ENCODE measurements at places on chromosomes 13 and 19.

DNA sequence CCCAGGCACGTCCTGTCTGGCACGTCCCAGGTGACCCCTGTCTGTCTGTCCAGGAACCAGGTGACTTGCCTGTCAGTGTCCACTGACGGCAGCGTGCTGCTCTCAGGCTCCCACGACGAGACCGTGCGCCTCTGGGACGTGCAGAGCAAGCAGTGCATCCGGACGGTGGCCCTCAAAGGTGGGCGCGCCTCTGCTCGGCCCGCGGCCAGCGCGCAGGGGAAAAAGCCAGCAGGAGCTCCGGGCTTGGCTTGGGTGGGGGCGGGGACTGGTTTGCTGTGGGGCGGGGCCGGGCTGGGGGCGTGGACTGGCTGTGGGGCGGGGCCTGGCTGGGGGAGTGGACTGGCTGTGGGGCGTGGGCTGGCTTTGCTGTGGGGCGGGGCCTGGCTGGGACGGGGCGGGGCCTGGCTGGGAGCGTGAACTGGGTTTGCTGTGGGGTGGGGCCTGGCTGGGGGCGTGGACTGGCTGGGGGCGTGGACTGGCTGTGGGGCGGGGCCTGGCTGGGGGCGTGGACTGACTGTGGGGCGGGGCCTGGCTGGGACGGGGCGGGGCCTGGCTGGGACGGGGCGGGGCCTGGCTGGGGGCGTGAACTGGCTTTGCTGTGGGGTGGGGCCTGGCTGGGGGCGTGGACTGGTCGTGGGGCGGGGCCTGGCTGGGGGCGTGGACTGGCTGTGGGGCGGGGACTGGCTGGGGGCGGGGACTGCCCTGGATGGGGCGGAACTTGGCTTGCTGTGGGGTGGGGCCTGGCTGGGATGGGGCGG, 7.2 kb downstream of the WDR18 start:
- peak; percentile 89 for DNase-seq

DNA sequence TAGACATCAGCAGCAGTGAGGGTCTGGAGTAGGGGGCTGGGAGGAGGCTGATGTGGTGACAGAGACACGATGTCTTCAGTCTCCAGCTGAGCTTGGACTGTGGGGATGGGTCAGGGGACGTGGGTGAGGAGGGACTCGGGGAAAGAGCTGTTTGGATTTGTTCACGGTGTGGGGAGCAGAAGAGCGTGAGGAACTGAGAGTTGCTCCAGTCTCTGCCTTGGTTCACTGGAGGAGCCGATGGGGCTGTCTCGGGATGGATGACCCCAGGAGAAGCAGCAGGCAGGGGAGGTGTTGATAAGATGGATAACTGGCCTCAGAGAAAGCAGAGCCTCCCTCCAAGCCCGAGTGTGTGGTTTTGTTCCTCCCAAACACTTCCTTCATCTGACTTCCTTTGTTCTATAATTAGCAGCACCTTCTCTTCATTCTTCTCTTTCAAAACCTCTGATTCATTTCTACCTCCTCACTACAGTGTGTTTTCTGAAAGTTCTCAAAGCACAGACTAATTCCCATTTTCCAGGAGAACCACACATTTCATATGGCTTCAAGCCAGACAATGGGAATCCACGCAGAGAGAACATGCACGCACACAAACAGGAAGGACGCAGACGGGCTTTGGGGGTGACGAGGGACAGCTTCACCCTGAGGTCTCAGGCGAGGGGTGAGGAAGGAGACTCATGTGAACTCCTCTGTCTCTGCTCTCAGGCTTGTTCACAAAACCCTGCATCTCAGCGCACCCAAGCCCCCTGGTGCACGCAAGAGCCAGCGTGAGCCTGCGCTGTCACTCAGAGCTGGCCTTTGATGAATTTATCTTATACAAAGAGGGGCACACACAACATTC, 18.6 kb downstream of the LAIR2 start:
- no peak for DNase-seq

DNA sequence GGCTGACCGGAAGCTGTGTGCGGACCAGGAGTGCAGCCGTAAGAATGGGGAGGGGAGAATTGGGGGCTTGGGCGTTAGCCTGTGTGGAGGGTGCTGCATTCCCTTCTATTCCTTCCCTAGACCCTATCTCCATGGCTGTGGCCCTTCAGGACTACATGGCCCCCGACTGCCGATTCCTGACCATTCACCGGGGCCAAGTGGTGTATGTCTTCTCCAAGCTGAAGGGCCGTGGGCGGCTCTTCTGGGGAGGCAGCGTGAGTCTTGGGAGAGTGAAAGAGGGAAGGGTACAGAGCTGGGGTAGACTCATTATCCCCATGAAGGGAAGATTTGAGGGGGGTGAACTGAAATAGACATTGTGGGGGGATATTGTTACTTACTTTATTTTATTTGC, 306 bp downstream of the MIA start:
- no peak for DNase-seq

DNA sequence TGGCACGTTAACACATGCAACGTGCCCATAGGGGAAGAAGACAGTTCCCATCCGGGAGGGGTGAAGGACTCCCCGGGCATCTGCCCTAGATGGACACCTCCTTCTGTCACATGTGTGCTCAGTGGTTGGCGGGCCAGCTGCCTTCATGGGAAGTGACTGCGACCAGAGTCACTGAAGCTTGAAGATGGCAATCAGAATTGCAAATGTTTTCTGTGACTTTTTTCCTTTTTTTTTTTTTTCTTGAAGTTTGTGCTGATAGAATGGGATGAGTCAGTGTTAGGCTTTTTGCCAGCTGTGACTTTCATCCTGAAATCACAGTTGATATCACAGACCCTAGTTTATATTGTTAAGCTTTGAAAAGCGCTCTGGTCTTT, 109.2 kb upstream of the MCF2L start:
- DNase-seq = no peak

DNA sequence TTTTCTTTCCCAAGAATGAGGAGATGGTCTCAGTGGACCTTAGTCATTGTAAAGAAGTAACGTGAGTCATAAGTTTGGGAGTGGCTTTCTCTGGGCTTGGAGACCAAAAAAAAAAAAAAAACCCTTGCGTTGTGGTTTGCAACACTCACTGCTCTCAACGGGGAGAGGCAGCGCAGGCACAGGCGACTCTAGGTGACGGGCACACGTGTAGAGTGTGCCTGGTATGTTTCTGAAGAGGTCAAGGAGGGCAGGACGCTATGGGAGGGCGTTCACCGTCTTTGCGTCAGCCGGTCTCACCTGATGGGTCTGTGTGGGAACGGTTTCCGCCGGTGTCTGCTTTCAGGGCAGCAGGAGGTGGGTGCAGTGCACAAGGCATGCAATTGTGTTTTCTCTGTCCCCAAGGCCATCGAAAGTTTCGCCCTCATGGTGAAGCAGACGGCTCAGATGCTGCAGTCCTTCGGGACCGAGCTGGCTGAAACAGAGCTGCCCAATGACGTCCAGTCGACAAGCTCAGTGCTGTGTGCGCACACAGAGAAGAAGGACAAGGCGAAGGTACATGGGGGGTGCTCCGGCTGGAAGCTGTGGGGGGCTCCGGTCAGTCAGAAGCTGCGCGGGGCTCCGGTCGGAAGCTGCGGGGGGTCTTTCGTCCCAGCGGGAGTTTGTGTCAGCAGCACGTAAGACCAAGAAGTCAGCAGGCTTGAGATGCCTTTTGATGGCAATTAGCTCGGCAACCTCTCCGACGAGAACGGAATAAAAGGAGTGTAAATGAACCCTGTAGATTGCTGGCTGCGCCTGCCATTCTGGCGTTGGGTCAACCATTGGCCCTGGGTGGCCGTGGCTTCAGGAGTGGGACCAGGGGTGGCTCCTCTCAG, 40.8 kb upstream of the F7 start:
- no peak for DNase-seq

DNA sequence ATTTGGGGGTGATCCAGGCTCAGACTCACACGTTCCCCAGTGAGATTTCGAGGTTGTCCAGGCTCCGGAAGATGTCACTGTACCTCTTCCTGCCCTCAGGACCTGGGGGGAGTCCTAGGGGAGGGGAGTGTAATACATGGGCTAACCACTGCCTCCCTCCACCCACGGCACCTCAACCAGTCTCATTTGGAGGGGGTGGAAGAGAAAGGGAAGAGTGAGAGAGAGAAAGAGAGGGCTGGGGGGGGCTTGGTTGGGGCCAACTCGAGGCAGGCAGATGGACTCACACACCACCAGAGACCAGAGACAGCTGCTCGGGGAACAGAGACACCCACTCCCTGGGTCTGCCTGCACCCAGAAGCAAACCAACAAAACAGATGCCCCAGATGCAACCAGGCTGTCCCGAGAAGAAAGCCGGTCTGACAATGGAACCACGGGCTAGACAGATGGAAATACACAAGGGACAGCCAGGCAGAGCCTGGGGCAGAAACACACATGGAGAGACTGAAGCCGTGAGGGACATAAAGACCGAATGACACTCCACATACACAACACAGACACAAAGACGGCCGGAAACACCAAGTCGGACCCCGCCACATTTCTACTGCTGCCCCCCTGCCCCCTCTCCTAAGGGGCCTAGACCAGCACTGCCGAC, 825 bp downstream of the GMIP start:
- DNase-seq = no peak

DNA sequence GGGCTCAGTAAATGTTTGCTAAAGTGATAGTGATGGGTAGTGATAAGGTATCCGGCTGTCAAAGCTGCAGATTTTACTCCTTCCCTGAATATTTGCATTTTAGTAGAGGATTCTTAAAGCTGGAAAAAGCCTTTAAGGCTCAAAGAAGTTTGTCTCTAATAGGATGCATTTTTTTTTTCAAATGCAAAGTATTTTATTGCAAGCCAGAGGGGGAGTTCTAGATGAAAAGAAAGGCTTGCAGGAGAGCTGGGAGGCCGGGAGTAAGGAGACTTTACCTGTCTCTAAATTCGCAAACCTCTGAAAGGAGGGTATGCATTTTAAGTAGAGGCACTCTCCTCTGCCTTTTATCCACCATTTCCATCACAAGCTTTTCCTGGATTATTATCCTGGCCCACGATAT, 100.7 kb upstream of the FNDC3A start:
- no peak for DNase-seq

DNA sequence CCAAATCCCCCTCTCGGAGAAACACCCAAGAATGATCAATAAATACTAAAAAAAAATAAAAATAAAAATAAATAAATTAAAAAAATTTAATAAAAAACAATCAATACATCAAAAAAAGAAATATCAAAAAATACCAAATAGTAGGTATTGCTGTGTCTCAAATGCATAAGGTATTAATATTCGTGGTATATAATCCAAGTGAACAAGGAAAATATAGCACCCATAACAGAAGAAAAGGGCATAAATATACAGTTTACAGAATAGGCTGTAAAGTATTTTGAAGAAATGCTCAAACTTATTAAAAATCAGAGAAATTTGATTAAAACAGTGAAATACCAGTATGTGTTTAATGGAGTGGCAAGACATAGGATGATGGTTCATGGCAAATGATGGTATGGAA, 7.6 kb upstream of the ZNF227 start:
- no peak for DNase-seq

DNA sequence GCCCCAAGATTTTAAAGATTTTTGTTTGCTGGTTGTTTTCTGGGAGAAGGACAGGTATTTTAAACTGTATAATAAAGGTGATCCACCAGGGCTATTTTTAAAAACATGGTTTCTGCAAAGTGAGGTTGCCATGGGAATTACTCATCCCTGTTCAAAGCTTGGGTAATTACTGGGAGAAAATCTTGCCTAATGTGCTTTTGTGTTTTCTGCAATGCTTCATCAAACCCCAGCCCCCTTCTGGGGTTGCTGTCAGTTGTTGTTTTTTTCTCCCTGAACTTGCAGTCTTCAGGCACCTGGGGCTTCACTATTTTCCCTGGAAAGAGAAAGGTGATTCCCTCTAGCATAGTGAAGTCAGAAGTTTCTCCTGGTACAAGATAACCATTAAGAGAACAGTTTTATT, 277.2 kb downstream of the NALCN start:
- no peak for DNase-seq

- no peak for DNase-seq
Observed at GRCh38 chr19:53864308-53864836, 3.3 kb upstream of the MYADM start.

DNA sequence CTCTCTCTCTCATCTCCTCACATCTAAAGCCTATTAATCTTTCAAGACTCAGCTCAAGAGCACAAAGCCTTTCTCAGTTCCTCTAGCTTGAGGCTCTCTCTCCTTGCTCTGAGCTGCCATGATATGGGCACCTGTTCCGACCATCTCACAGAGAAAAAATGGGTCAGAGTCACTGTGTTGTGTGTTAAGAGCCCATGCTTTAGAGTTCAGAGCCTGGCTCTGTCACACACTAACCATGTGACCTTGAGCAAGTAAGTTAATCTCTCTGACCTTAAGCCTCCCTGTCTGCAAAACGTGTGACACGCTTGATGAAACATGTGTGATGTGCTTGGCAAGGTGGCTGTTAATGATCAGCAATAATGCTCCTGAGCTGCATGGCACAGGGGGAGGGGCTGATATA, 245.2 kb downstream of the DLEU7 start:
- no peak for DNase-seq

DNA sequence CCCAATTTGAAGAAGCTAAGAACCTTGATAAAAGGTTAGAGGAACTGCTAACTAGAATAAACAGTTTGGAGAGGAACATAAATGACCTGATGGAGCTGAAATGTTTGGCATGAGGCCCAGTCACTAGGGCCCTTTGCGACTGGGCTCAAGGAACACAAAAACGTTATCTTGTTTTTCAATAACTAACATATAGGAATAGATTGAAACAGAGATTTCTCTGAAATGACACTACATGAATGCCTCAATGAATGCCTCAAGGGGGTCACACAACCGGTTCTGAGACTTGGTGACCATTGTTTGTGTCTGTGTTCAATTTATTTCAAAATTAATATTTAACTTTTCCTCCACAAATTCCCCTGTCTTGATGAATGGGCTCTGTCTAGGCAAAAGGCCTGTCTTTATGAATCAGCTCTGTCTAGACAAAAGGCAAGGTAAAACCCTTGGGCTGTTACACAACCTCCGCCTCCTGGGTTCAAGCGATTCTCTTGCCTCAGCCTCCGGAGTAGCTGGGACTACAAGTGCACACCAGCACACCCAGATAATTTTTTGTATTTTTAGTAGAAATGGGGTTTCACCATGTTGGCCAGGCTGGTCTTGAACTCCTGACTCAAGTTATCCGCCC, 932 bp upstream of the ZNF486 start:
- no peak for DNase-seq

- peak; percentile 83 for DNase-seq
Observed at GRCh38 chr19:10000171-10000826, 10.0 kb downstream of the COL5A3 start.

DNA sequence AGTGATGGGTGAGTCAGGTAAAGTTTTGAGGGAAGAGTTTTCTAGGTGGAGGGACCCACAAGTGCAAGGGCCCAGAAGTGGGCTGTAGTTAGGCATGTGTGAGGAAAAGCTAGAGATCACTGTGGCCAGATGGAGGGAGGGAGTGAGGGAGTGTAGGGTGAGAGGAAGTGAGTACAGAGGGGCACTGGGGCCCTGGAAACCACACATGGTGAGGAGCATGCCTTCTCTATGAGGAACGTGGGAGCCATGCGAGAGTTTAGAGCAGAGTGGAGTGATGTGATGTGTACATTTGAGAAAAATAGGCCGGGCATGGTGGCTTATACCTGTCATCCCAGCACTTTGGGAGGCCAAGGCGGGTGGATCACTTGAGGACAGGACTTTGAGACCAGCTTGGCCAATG, 14.7 kb upstream of the SHKBP1 start:
- DNase-seq = no peak
